Esophagus mucosa (tissue), 1 donor: ENCODE measurements at places on chromosomes 11 and 22. TPM values are rescaled to one million over a fixed set of nuclear protein-coding genes. Genes with fewer than 3 reads are reported as not detected.

KMT5B gene
- total RNA-seq: 23.7 TPM

P2RY2 gene
- total RNA-seq: 44.3 TPM

LRRC4C gene
- 0.28 TPM for total RNA-seq

GRAP2 gene
- total RNA-seq: 0.92 TPM

PATE2 gene
- not detected for total RNA-seq

RGL4 gene
- not detected for total RNA-seq

MYRF gene
- total RNA-seq: 0.88 TPM

OR51A2 gene
- not detected for total RNA-seq

SMTNL1 gene
- total RNA-seq: not detected

CASP1 gene
- 58.8 TPM for total RNA-seq

RAB30 gene
- 6.5 TPM for total RNA-seq

LRRC10B gene
- total RNA-seq: 0.12 TPM

LRRC75B gene
- 5.0 TPM for total RNA-seq

ATG2A gene
- 10.7 TPM for total RNA-seq

CXCR5 gene
- total RNA-seq: 0.20 TPM

MS4A12 gene
- not detected for total RNA-seq

BRSK2 gene
- total RNA-seq: 0.08 TPM

ARHGAP20 gene
- 2.6 TPM for total RNA-seq

RAB3IL1 gene
- 0.88 TPM for total RNA-seq

MUC2 gene
- total RNA-seq: 0.08 TPM

CCDC188 gene
- 0.44 TPM for total RNA-seq

CDHR5 gene
- total RNA-seq: not detected
